ENCODE measurements at places on chromosomes 5 and 9.

DNA sequence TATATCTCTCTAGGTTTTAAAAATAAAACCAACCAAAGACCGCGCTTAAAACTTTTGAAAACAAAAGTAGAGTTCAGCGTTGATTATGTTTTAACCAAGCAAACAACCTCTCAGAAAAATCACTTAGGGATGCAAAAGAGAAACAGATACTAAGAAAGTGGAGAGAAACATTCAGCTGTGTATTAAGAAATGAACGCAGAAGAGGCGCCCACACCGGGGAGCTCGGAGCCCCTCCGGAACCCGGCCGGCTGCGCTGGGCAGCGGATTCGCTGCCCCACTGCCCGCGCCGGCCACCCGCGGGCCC is 1.4 kb downstream of the PITX1 start:
- DNase-seq, result no peak

GRCh38 chr5:155912291-155912690 is 414.7 kb upstream of the SGCD start:
- DNase-seq, result no peak

DNA sequence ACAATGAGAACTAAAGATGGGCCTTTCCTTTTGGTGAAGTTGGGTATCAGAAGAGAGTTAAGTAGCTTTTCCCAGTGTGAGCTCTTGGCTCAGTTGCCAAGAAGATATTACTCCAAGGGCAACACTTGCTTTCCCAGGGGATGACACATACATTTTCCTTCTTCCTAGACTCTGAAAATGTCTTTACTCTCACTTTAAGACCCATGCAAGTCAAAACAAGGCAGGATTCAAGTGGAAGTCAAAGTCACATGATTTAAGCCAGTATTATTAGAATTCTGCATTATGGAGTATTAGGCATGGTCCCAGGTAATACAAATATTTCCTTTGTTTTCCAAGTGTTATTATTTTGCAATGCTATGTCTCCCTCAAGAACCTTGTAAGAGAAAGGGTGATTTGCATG is 175.1 kb downstream of the PPP2R2B start:
- no peak for DNase-seq

- no peak for DNase-seq
Observed at GRCh38 chr9:74369844-74370243, 127.3 kb upstream of the RORB start.

- DNase-seq, result peak; percentile 87
Observed at GRCh38 chr5:150112201-150113046, 26.1 kb upstream of the CSF1R start.

DNA sequence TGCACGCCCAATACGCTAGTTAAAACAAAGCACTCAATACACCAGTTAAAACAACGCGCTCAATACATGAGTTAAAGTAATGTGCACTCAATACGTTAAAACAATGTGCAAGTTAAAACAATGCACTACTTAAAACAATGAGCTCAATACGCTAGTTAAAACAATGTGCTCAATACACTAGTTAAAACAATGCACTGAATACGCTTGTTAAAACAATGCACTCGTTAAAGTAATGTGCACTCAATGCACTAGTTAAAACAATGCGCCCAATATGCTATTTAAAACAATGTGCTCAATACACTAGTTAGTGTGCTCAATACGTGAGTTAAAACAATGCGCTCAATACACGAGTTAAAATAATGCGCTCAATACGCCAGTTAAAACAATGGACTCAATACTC is 185.0 kb downstream of the TRIO start:
- DNase-seq, result no peak

DNA sequence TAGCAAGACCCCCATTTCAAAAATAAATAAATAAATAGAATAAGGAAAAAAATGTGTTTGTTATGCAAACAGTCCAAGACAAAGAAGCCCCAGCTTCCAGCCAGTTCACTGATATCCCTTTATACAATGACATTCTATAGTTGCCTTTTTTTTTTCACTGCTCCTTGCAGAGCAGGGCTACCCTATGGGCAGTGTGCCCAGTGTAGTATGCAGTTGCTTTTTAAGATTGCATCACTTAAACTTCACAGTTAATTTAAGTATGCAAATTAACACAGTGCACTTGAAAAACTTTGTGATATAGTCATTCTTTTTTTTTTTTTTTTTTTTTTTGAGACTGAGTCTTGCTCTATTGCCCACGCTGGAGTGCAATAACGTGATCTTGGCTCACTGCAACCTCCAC is 40.8 kb upstream of the ARRDC3 start:
- DNase-seq, result no peak

DNA sequence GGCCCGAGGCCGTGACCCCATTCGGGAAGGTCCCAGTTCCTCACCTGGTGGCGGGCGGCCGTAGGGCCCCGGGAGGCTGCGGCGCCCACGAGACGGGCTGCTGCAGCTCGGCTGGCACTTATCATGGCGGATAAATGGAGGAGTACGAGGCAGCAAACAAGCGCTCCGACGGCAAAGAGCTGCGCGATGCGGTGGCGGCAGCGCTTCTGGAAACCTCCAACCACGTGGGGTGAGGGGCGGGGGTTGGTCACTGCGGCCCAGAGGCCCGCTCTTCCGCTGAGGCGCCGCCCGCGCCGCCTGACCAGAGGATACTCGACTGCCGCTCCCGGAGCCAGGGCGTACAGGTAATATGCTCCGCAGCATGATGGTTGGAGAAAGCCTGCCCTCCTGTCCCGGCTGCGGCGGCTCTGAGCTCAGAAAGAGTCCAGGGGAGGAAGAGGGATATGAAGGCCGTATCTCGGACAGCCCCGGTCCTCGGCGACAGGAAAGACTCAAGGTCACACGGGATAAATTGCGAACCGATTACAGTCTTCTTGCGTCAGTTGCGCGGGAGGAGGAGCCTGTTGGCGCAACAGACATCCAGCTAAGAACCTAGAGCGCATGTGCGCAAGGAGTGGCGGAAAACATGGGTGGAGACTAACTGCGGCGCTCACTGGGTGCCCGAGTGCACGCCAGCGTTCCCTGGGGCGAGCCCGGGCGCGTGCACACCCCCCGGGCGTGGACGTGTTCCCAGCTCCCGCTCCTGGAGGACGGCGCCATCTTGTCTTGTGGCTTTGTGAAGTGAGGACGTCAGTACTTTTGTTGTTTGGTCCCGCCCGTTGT is at the start of gene HSPA9:
TSS of gene HSPA9 (minus strand) at position 208 of the 822 bp plus-strand sequence. CDS start at position 125, 83 bp downstream.
- DNase-seq, result peak; percentile 99

DNA sequence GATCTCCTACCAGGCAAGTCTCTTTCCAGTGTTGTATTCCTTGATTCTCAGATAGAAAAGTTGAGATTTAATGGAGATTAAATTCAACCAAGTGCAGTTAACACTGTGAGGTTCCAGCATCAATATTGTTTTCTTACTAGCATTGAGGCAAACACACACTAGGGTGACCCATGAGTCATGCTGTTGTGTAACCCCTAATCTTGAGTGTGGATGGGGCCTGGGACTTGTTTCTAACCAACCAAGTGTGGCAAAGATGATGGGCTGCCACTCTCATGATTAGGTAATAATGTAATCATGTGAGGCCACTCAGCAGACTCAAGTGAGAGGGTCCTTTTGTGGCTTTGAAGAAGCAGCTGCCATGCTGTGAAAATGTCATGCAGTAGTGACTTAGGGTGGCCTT is 394.2 kb downstream of the IRX2 start:
- DNase-seq, result no peak

DNA sequence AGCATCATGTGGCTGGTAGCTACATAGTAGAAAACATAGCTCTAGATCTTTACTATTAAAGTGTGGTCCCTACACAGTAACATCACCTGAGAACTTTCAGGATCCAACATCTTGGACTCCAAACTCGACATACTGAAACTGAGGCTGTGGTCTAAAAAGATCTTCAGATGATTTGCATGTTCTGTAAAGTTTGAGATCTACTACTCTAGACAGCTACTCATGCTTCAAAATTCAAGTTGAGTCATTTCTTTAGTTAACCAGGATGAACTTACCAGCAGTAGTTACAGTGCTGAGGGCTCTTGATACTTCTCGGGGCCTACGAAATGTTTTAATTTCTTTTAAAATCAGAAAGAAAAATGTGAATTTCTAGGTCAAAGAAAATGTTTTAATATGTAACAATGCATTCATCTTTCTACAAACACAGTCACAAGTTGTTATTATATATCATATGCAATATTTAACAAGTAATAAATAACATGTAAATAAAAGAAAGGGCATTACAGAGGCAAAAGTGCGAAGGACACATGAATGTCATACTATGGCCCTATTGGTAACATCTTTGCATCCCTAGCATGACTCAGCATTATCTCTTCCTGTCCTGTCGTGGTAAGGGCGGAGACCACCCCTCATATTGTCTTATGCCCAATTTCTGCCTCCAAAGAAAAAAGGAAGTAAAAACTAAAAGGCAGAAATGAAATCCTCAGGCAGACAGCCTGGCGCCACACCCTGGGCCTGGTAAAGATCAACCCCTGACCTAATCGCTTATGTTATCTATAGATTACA is 563.9 kb upstream of the TLE4 start:
- no peak for DNase-seq

DNA sequence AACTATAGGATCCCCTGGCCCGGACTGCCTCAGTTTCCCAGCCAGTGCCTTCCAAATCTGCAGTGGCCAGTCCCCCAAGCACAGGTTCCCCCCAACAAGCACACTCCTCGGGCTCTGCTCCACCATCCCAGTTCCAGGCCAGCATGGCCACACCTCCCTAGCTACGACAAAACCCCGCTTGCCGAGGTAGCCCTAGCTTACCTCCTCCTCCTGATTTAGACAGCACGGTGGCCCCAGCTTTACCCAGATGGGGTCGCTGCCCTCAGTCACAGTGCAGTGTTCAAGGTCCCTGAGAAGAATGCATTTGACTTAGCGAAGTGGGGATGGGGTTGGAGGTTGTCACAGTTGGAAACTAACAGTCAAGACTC is 40.8 kb upstream of the GARNL3 start:
- no peak for DNase-seq

DNA sequence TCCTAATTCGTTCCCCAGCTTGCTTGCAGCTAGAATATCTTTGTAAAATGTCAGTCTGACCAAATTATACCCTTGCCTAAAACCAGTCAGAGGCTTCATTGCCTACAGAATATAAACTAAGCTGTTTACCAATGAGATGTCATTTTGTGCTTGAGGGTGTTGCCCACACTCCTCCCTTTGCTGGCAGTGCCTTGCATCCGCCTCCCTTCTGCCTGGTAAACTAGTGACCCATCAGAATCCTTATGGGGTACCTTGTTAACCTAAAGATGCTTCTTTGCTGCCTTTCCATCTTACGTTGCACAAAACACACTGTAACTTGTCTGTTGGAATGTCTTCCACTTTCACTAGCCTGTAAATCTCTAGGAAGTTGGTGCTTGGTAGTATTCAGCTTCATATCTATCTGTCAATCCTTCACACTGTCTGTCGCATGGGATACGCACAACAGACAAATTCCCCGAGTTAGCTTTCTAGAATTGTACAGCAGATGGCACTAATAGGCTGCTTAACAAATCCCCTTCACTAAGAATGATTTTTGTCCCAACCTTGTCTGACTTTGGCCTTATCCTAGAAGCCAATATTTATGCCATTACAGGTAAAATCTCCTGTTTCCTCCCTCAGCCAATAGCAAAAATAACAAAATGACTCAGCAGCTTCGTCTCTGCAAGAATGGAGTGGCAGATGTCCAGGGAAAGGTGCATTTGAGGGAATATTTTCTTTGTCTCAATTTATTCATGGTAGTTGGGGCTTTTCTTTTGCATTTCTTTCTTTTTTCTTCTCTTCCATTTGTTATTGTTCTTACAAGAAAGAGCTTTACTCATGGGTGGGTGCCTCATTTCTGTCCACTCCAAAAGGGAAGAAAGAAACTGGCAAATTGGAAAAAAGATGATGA is 3.0 kb downstream of the NUDT2 start:
- DNase-seq, result no peak

GRCh38 chr5:179135441-179136215 is 75.5 kb downstream of the ZNF354C start:
- no peak for DNase-seq

DNA sequence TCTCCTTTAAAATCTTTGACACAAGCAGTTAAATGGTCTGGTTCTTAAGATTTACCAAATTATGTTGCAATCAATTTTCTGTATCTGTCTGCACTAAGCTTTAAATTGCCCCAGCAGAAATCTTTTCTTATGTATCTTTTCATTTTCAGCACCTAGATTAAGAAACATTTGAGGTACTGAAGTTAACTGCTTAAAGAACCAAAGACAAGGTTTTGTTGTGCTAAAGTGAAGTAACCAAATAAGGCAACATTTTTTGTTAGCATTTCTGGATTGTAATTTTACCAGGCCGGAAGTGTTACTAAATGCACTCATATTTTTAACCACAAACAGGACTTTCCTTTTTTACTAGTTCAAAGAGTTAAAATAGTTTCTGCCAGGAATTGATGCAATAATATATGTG is 24.1 kb upstream of the MTAP start:
- DNase-seq, result no peak

DNA sequence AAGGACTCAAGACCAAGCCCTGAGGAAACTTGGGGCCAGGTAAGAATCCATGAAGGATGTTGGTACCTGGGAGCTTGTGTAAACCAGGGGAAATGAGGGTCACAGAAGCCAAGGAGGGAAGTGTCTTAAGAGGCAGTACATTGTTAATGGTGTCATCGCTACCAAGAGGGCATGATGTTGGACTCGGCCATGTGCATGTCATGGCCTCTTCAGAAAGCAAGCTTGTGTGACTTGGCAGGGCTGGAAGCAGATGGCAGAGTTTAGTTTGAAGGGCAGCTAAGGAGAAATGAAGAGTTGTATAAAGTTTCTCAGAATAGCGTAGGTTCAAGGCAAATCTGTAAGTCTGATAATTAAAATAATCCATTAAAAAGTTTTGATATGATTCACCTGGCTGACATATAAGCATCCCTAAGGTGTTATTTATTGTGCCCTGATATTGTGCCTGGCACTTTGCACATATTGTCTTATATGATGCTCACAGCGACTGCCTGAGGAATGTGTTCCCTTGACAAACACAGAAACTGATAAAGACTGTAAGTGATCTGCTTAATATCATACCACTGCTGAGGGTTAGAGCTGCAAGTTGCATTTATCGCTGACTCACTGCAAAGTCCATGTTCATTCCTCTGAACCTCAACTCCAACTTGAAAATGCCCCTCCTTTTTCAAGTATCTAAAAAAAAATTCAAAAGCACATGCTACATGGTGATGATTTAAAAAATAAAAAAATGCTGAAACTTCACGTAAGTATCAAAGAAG is 81.3 kb upstream of the PTPN3 start:
- DNase-seq, result no peak

- no peak for DNase-seq
Observed at GRCh38 chr5:77140350-77140749, 53.3 kb upstream of the ZBED3 start.

DNA sequence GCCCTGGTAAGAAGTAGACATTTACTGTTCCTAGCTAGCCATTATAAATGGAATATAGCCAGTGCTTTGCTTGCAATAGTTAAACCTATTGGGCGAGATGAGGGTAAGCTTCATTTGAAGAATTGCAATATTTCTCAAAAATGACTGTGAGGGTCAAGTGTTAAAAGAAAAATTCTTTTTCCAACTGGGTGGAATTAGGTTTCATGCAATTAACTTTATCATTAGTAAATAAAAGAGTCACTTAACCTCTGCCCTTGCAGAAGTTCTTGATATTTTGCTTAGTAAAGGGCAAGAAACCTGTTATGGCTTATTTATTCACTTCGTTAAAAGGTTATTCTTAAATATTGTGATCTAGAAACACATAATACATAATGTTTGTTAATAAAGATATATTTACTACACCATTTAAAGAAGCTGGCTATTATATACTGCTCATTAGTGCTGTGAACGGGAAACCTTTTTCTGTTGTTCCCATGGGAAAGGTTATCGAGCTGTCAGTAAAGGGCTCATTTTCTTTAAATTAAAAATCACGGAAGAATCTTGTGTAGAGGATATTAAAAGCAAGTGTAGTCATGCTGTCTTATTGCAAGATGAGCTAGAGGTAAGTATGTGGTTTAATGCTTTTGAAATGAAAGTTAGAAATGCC is 370.5 kb downstream of the CSNK1G3 start:
- DNase-seq, result no peak

GRCh38 chr5:142758062-142758795 is 11.9 kb upstream of the ARHGAP26 start:
- no peak for DNase-seq
